ENCODE measurements at places on chromosomes 16 and 17.

DNA sequence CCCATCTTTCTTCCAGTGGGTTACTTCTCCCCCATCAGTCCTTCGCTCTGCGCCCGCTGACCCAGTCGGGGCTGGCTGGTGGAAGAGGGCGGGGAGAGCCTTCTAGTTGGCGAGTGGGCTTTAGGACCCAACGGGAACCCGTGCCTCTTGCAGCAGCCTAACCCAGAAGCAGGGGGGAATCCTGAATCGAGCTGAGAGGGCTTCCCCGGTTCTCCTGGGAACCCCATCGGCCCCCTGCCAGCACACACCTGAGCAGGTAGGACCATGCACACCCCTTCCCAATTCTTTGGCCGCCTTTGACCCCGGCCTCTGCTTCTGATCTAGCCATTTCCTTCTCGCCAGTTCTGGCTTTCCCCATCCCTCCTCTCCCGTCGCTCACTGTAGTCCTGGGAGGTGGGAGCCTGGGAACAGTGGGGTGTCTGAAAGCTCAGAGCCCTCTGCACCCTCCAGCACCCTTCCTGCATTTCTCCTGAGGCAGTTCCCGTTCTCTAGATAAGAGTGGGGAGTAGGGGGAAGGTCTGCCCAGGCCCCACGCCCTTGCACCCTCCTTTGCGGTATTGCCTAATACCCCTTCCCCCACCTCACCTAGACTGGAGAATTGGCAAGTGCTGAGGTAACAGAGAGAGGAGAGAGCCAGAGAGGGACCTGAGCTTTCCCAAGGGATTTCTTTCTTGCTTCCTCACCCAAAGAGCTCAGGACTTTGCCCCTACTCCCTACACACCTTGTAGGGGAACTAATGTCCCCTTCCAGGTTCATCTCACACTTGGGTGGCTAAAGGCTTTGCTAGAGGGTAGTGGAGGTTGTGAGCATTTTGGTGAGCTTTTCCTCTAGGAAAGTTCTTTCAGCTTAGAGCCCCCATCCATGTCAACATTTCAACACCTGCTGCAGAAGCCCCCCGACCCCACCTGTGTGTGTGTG is at the start of gene RARA:
Gene RARA, plus strand, starts transcription at position 150 of the 918 bp plus-strand sequence. CDS start 22,039 bp downstream, outside the sequence.
- DNase-seq: no peak

- peak; percentile 7 for DNase-seq
Observed at GRCh38 chr17:58913971-58914769, 158.5 kb downstream of the PPM1E start.

DNA sequence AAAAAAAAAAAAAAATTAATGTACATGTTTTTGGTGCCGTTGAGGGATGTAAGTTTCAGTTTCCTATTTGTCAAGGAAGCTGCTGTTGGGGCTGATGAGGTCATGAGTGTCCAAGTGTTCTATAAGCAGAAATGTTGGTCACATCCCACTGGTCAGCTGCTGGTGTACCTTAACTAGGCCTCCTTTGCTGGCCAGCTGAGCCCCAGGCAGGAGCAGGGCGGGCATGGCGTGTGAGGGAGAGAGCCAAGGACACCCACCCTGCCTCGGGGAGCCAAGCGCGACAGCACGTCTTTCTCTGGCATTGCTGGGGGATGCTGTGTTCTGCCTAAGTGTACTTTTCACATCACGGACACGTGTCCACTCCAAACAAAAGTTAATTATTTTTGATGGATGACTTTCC is 108.1 kb upstream of the CDC42EP4 start:
- DNase-seq: no peak

GRCh38 chr17:40900809-40901356 is 15.8 kb upstream of the KRT20 start:
- DNase-seq: no peak

GRCh38 chr16:87461466-87461991 is 31.3 kb downstream of the ZCCHC14 start:
- DNase-seq: no peak

DNA sequence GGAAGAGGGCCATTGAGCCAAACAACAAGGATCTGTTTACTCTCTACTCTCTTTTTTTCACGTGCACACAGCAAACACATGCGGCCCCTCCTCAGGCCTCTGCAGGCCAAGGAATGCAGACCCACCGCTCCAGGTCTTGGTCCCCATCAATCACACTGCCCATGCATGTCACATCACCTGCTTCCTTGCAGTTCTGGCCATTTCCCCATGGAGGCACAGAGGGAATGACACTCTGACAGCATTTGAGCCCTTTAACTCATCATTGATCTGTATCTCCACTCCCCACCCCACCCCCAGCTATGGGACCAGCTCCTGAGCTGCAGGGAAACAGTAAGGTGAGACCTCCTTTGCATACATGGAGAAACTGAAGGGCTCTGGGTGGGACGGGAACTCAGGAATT is 45.9 kb upstream of the MEIOC start:
- DNase-seq: no peak

- no peak for DNase-seq
Observed at GRCh38 chr16:67430977-67431774, at the start of gene HSD11B2. Gene HSD11B2, plus strand, starts transcription at chr16:67431121. Its CDS starts 128 bp downstream, at chr16:67431249.
